ENCODE measurements at places on chromosomes 12 and 14. TPM values are rescaled to one million over a fixed set of nuclear protein-coding genes. Genes with fewer than 3 reads are reported as not detected.

GRCh38 chr12:115944392-115944742 is 333.1 kb downstream of the MED13L start:
- H3K27me3 ChIP-seq = no peaks in the 10 kb centered on the region
- no peaks in the 10 kb centered on the region for H3K4me1 ChIP-seq
- no peak overlapping the region for H3K27ac ChIP-seq
- H3K36me3 ChIP-seq = no peaks in the 10 kb centered on the region

GRCh38 chr12:126038434-126038833 is 973.2 kb downstream of the AACS start:
- no peak overlapping the region for H3K27ac ChIP-seq
- H3K36me3 ChIP-seq = no peaks in the 10 kb centered on the region
- no peaks in the 10 kb centered on the region for H3K27me3 ChIP-seq

GRCh38 chr12:46451276-46452021 is 78.9 kb upstream of the SLC38A2 start:
- H3K4me3 ChIP-seq = no peak overlapping the region
- no peaks in the 10 kb centered on the region for H3K27me3 ChIP-seq
- no peaks in the 10 kb centered on the region for H3K36me3 ChIP-seq
- peaks cover 24% of the 10 kb centered on the region for H3K4me1 ChIP-seq
- no peak overlapping the region for H3K27ac ChIP-seq

GRCh38 chr14:88348546-88348945 is 25.5 kb upstream of the KCNK10 start:
- peaks cover 19% of the 10 kb centered on the region for H3K4me1 ChIP-seq
- no peaks in the 10 kb centered on the region for H3K36me3 ChIP-seq
- no peak overlapping the region for H3K27ac ChIP-seq
- H3K4me3 ChIP-seq = no peak overlapping the region

- no peak overlapping the region for H3K4me3 ChIP-seq
- no peaks in the 10 kb centered on the region for H3K36me3 ChIP-seq
- no peak overlapping the region for H3K27ac ChIP-seq
- H3K4me1 ChIP-seq = no peaks in the 10 kb centered on the region
Observed at GRCh38 chr14:97379091-97379531, 581.9 kb downstream of the VRK1 start.

TMEM233 gene
- 5.6 TPM for total RNA-seq

- peak overlapping the region; percentile 52 for H3K4me3 ChIP-seq
- H3K4me1 ChIP-seq = peaks cover 2% of the 10 kb centered on the region
- no peaks in the 10 kb centered on the region for H3K36me3 ChIP-seq
- H3K27me3 ChIP-seq = peaks cover 15% of the 10 kb centered on the region
- H3K27ac ChIP-seq = no peak overlapping the region
Observed at GRCh38 chr14:105411017-105411941, 8.3 kb upstream of the MTA1 start.

DNA sequence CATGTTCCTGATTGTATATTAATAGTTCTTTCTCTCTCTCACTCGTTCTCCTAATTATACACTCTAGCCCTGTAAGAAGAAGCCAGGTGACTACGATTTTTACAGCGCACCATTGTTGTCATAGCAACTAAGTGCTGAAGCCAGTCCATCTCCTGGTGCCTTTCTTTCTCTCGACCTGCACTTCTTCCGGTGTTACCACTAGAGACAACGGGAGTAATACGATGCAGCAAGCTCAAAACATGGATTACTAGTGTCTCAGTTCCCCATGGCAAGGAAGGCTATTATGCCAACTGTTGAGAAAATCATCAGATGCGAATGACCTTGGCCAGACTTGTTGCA is 40.8 kb upstream of the DCD start:
- no peak overlapping the region for H3K27ac ChIP-seq
- H3K27me3 ChIP-seq = peaks cover 3% of the 10 kb centered on the region
- H3K4me3 ChIP-seq = no peak overlapping the region
- no peaks in the 10 kb centered on the region for H3K36me3 ChIP-seq

GRCh38 chr12:42571327-42572009 is 18.1 kb downstream of the PRICKLE1 start:
- no peak for DNase-seq
- H3K4me3 ChIP-seq = no peak overlapping the region
- no peak overlapping the region for H3K27ac ChIP-seq
- H3K27me3 ChIP-seq = no peaks in the 10 kb centered on the region
- no peaks in the 10 kb centered on the region for H3K36me3 ChIP-seq
- no peaks in the 10 kb centered on the region for H3K4me1 ChIP-seq

- H3K27me3 ChIP-seq = no peaks in the 10 kb centered on the region
- H3K4me1 ChIP-seq = no peaks in the 10 kb centered on the region
- no peak overlapping the region for H3K27ac ChIP-seq
- no peak overlapping the region for H3K4me3 ChIP-seq
- no peaks in the 10 kb centered on the region for H3K36me3 ChIP-seq
Observed at GRCh38 chr12:10740182-10740581, 17.1 kb upstream of the YBX3 start.

DNA sequence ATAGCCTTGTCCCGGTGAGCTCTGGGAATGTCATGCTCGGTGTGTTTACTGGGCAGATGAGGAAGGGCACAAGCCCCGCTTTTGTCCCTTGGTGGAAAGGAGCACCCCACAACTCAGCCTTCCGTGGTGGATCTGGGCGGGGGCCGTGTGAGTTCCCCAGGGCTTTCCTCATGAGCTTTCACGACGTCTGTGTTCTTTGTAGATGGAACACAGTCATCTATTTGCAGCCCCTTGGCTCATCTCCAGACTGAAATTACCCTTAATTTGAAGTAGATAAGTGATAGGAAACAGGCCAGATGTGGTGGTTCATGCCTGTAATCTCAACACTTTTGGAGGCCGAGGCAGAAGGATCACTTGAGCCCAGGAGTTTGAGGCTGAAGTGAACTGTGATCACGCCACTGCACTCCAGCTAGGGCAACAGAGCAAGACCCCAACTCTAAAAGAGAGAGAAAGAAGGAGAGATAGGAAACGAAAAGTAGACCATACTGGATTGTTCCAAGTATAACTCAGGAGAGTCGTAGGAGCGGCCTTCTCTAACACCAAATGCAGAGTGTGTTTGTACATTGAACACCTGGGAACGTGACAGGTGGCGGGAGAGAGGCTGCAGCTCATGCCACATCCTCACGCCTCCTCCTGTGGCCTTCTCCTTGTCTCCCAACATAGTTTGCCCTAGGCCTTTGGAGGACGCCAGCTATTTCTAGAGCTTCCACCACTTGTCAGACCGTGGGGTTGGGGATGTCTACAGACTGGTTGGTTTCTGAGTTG is 8.8 kb downstream of the P2RX4 start:
- no peak for DNase-seq
- H3K4me3 ChIP-seq = no peak overlapping the region
- H3K36me3 ChIP-seq = no peaks in the 10 kb centered on the region
- H3K4me1 ChIP-seq = peaks cover 5% of the 10 kb centered on the region
- no peak overlapping the region for H3K27ac ChIP-seq
- H3K27me3 ChIP-seq = no peaks in the 10 kb centered on the region

AMHR2 gene
- 0.15 TPM for total RNA-seq

GRCh38 chr12:125142601-125143000 is 77.4 kb downstream of the AACS start:
- no peaks in the 10 kb centered on the region for H3K4me1 ChIP-seq
- no peak overlapping the region for H3K4me3 ChIP-seq
- H3K36me3 ChIP-seq = no peaks in the 10 kb centered on the region
- no peaks in the 10 kb centered on the region for H3K27me3 ChIP-seq
- H3K27ac ChIP-seq = no peak overlapping the region
- DNase-seq = no peak

GRCh38 chr12:52235001-52235764 is 2.1 kb downstream of the KRT7 start:
- peaks cover 10% of the 10 kb centered on the region for H3K4me1 ChIP-seq
- H3K27me3 ChIP-seq = no peaks in the 10 kb centered on the region
- no peak overlapping the region for H3K4me3 ChIP-seq

DNA sequence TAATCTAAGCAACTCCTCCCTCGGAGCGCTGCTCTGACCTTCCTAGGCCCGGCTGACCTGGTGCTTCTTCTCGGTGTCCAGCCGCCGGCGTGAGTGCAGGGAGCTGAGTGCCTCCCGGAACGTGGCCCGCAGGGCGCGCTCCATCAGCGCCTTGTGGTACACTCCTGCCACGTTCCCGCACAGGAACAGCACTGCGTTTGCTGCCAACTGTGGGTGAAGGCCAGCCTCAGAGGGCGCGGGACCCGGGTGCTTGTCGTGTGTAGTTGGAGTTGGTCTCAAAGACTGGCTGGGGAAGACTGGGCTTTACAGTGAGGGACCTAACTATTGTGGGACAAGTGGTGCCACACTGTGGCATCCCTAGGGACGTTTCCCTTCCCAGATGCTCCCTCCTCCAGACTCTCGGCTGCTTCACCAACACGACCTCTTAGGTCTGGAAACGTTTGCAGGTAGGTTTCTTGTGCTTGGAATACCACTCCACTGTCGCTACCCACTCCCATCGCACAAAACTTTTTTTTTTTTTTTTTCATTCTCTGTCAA is 3.1 kb downstream of the ADCY4 start:
- no peak for DNase-seq
- peaks cover 2% of the 10 kb centered on the region for H3K4me1 ChIP-seq
- H3K36me3 ChIP-seq = no peaks in the 10 kb centered on the region
- H3K27ac ChIP-seq = no peak overlapping the region
- no peak overlapping the region for H3K4me3 ChIP-seq
- peaks cover 7% of the 10 kb centered on the region for H3K27me3 ChIP-seq

- H3K27me3 ChIP-seq = no peaks in the 10 kb centered on the region
- peaks cover 40% of the 10 kb centered on the region for H3K4me1 ChIP-seq
- peak; percentile 90 for DNase-seq
- peak overlapping the region; percentile 26 for H3K4me3 ChIP-seq
Observed at GRCh38 chr12:53659011-53659551, 16.8 kb downstream of the ATP5MC2 start.

EIF2S3B gene
- total RNA-seq = 13.7 TPM

- DNase-seq = no peak
- no peaks in the 10 kb centered on the region for H3K4me1 ChIP-seq
- H3K4me3 ChIP-seq = no peak overlapping the region
- no peaks in the 10 kb centered on the region for H3K27me3 ChIP-seq
- no peaks in the 10 kb centered on the region for H3K36me3 ChIP-seq
Observed at GRCh38 chr12:106794369-106794768, 19.9 kb downstream of the RIC8B start.

GRCh38 chr14:98893675-98894074 is 378.3 kb downstream of the BCL11B start:
- H3K4me1 ChIP-seq = no peaks in the 10 kb centered on the region
- no peaks in the 10 kb centered on the region for H3K36me3 ChIP-seq

WSCD2 gene
- not detected for total RNA-seq

DNA sequence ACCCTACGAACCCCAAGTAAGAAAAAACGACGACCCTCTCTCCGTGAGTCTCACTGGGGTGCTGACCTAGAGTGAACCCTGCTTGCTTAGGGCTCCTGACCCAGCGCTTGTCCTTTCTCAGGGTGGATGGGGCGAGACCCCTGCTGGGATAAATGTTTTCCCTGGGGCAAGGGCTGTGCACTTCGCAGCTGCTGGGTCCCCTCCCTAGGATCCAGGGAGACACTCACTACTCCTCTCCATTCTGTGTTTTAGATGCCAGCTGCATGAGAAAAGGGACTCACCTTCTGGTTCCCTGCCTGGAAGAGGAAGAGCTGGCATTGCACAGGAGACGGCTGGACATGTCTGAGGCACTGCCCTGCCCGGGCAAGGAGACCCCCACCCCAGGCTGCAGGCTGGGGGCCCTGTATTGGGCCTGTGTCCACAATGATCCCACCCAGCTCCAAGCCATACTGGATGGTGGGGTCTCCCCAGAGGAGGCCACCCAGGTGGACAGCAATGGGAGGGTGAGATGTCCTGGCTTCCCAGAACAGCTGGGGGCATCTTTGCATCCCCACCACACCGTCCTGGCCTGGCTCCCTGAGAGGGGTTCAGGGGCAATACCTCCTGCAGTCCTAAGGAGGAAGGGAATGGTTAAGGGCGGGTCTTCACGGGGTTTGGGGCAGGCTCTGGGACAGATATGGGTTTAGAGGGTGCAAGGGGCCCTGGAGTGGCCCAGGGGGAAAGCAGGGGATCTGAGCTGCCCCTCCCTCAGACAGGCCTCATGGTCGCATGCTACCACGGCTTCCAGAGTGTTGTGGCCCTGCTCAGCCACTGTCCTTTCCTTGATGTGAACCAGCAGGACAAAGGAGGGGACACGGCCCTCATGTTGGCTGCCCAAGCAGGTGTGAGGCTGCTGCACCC is 663 bp downstream of the ANKRD33 start:
- H3K27ac ChIP-seq = no peak overlapping the region
- DNase-seq = no peak
- H3K4me3 ChIP-seq = no peak overlapping the region
- no peaks in the 10 kb centered on the region for H3K36me3 ChIP-seq

DNA sequence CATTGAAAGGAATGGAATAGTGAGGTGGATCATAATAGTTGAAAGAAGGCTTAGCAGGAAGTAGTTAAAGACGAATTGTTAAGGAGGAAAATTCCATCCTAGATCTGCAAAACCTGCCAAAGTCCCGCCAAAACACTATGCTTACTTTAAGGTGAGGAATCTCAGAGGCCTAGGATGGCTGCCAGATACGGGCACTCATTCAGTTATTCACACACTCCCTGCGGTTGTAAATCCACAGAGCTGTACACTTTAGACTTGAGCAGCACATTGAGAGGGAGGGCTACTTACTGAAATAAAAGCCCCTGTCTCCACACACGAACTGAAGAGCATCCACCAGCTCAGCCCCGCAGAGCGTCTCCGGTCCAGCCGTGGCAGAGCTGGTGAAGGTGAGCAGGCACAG is 5.0 kb downstream of the IGF1 start:
- no peak for DNase-seq
- H3K4me1 ChIP-seq = peaks cover 5% of the 10 kb centered on the region
- no peaks in the 10 kb centered on the region for H3K36me3 ChIP-seq
- H3K27ac ChIP-seq = no peak overlapping the region

TMEM179 gene
- total RNA-seq = not detected

PLD4 gene
- total RNA-seq = not detected

SDSL gene
- total RNA-seq = 1.5 TPM

GRCh38 chr14:106203438-106203837 is 677.1 kb downstream of the TMEM121 start:
- no peak overlapping the region for H3K27ac ChIP-seq
- peaks cover 14% of the 10 kb centered on the region for H3K27me3 ChIP-seq
- H3K4me1 ChIP-seq = no peaks in the 10 kb centered on the region
- no peak overlapping the region for H3K4me3 ChIP-seq
- no peaks in the 10 kb centered on the region for H3K36me3 ChIP-seq

DNA sequence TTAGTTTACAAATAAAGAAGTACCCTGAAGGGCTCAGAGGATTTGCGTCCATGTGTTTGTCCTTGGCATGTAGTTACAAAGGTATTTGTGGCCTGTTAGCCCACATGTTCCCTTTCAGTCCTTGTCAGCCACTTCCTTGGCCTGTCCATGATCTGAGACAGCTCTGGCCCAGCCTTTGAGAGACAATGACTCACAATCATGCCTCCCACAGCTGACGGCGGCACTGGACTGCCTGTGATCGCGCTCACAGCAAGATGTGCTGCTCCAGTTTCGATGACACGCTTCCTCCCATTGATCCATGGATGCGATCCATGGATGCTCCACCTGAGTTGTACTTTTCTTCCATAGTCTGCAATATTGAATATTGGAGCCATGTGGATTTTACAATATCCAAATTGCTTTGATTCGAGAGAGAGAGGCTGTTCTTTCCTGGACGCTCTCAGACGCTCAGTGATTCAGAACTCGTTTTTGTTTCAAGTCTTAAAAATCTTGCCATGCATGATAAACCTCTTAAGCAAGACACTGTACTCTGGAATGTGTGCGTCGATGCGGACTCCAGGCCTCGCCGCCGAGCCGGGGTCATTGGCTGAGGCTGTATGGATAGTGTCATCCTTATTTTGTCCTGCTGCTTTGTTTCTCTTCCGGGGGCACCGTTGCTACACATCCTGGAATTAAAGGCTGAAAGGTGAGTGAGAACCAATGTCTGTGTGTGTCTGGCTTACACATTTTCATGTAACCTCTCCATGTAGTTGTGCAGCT is 220.1 kb downstream of the GLT1D1 start:
- no peak overlapping the region for H3K4me3 ChIP-seq
- H3K36me3 ChIP-seq = no peaks in the 10 kb centered on the region
- no peaks in the 10 kb centered on the region for H3K27me3 ChIP-seq
- H3K4me1 ChIP-seq = peaks cover 30% of the 10 kb centered on the region
- no peak for DNase-seq
- no peak overlapping the region for H3K27ac ChIP-seq

Data from SJCRH30 (cell line).